ENCODE measurements at places on chromosomes 7 and 10.

DNA sequence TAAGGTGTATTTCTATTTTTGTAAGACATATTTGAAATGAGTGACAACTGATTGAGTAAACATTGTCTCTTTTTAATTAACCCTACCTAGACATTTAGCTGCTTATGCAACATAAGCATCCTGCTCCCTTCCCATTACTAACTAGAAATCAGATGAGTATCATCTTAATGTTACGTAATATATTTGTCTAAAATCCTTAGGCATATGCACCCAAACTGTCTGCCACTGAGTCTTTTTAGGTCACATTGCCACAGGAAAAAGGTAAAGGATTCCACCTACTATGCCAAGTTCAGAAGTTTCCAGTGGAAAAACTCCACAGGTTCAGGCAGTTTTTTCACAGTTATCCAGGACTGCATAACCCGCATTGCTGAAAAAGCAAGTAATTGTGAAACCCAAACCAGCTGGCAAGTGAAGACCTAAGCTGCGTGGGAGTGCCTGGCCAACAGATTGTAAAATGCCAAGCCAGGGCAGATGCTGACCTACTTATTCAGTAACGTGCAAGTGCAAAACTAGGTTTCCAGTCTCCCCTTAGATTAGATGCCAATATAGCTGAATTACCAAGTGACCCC is 983.7 kb downstream of the GATA3 start:
- no peak for DNase-seq

DNA sequence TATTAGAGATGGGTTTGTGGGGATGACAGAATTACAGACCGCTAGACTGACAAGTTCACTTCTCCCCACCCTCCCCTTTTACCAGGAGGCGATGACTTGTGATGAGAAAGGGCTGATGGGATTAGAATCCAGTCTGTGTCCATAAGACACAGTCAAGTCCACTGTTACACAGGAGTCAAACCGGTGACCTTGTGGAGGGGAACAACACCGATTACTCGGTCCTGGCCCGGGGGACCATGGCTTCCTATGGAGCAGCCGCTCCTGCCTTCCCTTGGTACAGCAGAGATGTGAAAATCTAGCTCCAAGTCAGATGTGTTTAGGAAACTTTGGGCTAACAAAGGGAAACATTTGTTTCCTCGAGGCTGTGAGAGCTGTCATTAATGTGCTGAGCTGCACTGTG is 105.5 kb downstream of the ACTR3B start:
- no peak for DNase-seq

DNA sequence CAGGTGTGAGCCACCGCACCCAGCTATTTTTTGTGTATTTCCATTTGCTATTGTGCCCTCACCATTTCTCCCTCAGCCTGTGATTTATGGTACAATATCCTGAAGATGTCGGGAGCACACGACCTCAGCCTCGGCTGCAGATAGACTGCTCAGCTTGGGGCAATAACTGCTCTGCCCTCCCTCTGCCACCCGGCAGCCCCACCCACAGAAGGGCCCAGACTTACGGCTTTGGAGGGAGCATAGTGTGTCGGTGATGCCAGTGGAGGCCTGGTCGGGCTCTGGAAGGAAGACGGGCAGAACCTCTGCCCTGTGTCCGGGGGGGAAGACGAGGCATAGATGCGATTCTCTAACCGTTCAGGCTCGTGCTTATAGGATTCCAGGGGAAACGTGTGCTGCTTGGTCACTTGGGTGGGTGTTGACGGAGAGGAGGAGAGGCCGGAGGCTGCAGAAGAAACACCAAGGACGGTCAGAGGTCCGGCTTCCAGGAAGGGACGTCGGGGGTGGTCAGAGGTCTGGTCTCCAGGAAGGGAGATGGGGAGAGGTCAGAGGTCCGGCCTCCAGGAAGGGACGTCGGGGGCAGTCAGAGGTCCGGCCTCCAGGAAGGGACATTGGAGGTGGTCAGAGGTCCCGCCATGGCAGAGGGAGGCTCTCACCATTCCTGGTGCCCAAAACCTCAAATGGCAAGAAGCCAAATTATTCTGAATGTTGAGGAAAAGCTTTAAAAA is 155.7 kb upstream of the RHEB start:
- DNase-seq, result no peak

GRCh38 chr7:111771638-111772037 is 209.3 kb upstream of the IMMP2L start:
- DNase-seq, result no peak

DNA sequence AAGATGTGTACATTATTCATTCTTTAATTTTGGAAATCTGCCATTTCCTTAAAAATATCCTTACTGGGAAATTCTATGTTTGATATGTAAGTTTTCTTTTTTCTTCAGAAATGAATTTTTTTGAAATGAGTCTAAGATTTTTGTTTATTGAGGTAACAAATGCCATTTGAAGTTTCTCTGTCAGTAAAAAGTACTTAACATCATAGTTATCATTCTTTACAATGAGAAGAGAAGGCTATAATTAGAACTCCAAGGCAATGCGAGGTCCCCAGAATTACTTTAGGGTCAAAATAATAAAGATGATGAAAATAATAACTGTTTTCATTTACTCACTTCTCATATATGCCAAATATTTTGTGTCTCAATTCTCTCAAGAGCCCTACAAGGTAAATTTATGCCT is 37.0 kb upstream of the RHOBTB1 start:
- DNase-seq, result no peak

DNA sequence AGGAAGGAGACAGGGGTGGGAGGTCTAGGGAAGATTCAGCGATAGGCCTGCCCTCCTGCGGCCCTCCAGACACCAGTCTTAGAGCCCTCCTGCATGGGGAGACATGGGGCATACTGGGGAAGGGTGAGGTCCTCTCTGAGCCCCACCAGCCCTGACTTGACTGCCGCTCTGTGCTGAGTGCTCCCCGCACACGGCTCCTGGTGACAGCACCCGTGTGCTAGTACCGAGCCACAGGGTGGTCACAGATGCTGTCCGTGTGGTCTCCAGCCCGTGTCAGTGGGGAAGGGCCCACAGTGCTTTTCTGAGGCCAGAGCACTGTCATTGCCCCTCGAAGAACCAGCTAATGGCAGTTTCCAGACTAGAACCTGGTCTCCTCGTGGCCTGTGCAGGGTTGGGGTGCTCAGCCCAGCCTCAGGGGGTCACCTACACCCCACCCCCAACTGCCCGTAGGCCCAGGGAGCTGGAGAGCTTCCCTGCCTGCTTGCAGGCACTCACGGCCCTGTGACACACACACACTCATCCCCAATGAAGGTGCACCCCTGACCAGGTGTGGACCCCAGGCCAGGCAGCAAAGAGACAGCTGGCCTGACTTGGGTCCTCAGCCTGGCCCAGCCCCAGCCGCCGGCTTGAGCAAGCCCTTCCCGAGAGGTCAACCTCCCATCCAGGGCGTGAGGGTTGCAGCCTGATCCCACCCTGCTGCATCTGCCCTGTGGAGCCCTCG is 86.0 kb upstream of the RET start:
- peak; percentile 81 for DNase-seq

- DNase-seq, result no peak
These were observed 26.2 kb upstream of the EXOC6 start for GRCh38 chr10:92822060-92822634.

GRCh38 chr7:55730197-55730596 is 132.4 kb downstream of the SEPTIN14 start:
- DNase-seq, result no peak

GRCh38 chr7:1005303-1005702 is 22.3 kb downstream of the CYP2W1 start:
- DNase-seq, result no peak

GRCh38 chr10:74234569-74234968 is 83.5 kb downstream of the ADK start:
- DNase-seq, result no peak

DNA sequence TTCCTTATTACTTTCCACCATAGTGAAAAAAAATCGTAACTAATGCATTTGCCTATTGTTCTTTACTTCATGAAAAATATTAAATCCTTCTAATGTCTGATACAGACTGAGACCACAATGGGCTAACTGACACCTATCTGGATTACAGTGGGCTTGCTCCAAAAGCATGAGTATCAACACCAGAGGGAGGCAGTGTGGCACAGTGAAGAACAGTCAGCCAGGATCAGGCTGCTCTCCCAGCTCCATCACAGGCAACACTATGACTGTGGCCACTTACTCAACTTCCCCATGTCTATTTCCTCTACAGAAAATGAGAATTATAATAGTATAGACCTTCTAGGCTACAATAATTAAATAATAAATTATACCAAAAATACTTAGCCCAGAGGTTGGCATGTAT is 97.2 kb downstream of the SLC25A13 start:
- no peak for DNase-seq

- no peak for DNase-seq
These were observed 328.9 kb downstream of the PRPF18 start for GRCh38 chr10:13915710-13916109.

- DNase-seq, result no peak
These were observed 377.8 kb downstream of the SFMBT2 start for GRCh38 chr10:7033031-7033430.

DNA sequence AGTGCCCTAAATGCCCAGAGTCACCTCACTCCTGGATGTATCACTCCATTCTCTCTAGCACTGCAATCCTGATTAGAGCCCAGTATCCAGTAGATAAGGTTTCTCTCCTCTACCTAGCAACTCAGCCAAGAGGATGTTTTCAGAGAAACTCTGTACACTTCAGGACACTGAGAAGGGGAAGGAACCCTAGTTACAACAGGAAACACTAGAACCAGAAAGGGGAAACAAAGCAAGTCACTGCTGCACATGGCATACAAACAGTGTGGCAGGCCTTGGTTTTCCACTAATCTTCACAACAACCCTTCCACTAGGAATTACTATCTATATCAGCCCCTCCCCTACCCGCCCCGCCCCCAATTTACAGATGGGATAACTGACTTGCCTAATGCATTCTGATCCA is 1.6 kb downstream of the FAM204A start:
- no peak for DNase-seq

GRCh38 chr10:98649170-98649569 is 202.4 kb upstream of the HPS1 start:
- DNase-seq, result no peak

- DNase-seq, result no peak
These were observed 68.0 kb upstream of the ZNF438 start for GRCh38 chr10:31099664-31100063.

GRCh38 chr7:134502463-134503371 is 24.6 kb upstream of the AKR1B10 start:
- no peak for DNase-seq

DNA sequence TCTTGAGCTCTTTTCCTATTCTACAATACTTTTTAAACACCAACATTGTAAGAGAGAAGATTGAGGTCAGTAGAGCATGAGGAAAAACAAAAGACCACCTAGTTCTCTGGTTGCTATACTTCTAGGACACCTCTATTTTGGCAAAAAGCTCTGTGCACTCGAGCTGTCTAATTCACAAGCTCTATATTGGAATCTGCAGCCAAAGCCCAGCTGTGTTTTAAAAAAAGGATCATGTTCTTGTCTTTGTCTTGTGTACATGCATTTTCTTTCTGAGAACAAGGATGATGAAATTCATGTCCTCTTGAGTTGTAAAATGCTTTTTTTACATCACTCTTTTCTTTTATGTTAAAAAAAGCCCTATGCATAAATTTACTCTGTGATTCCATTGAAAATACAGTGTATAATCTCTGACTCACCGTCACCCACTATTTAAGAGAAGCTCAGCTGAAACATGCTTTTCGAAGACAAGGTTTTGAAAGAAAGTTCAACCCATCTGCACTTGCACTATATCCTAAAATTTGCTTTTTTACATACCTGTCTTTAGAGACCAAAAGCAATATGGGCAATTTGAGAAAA is 215.5 kb upstream of the VSTM2A start:
- DNase-seq, result no peak

DNA sequence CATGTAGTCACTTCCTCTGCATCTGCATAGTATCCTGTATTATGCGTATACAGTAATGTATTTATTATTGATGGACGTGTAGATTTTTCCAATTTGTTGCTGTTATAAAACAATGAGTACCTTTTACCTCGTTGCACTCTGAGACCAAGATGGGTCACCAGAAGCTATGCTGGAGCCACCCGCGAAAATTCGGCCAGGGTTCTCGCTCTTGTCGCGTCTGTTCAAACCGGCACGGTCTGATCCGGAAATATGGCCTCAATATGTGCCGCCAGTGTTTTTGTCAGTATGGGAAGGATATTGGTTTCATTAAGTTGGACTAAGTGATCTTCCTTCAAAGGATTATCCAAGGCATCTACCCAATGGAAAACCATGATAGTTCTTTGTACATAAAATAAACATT is 1.0 kb downstream of the PSMC2 start:
- DNase-seq, result no peak

GRCh38 chr10:125343118-125343925 is 183.0 kb upstream of the CTBP2 start:
- no peak for DNase-seq

DNA sequence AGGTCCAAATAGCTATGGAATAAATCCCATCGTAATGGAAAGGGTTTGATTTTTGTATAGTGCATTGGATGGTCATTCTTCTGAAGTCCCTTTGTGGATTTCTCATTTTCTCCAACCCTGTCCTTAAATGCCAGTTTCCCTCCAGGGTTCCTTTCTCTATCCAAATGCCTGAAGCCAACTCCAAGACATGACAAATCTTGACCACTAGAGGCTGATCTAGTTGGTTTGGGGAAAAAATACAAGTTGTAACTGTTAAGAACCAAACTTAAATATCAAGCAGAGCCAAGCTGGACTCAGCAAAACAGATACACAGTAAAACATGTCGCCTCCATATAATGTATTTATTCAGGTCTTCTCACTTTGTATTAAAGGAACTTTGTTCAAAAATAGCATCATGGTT is 28.7 kb downstream of the FRMD4A start:
- peak; percentile 4 for DNase-seq

GRCh38 chr10:61662794-61663259 is at the start of gene CABCOCO1:
CABCOCO1 (plus strand) TSS chr10:61662929; CDS start chr10:61662973, 44 bp downstream.
- DNase-seq, result no peak

- no peak for DNase-seq
These were observed 161.7 kb downstream of the FANK1 start for GRCh38 chr10:126058104-126058503.

DNA sequence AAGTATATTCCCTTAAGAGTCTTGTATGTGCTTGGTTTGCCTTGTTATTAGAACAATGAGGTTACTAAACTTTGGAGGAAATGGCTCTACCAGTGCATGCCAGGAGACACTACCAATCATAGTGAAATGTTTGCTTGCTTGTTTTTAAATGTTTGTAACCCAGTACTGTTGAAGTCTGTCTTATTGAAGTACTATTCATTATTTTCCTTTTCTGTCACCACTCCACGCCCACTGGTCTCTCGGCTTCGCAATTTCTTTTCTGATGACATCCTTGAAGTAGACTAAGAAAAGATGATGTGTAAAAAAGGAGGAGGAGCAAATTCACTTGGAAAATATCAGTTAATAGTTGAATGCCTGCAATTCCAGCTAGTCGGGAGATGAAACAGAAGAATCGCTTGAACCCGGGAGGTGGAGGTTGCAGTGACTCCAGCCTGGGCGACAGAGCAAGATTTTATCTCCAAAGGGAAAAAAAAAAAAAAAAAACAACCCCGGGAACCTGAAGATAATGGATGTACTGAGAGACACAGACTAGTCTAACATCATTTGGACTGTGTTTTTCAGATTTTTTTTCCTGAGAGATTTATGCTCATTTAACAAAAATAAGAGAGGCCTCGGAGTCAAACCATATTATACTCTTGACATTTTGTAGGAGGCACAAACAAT is 959.4 kb downstream of the PCDH15 start:
- no peak for DNase-seq

GRCh38 chr7:28458732-28459131 is 46.4 kb downstream of the CREB5 start:
- peak; percentile 82 for DNase-seq
